ENCODE measurements at places on chromosomes 7 and 10.

- DNase-seq = no peak
Observed at GRCh38 chr7:131174855-131175254, 152.8 kb upstream of the MKLN1 start.

GRCh38 chr10:32956365-32957197 is 1.4 kb downstream of the ITGB1 start:
- DNase-seq = no peak

DNA sequence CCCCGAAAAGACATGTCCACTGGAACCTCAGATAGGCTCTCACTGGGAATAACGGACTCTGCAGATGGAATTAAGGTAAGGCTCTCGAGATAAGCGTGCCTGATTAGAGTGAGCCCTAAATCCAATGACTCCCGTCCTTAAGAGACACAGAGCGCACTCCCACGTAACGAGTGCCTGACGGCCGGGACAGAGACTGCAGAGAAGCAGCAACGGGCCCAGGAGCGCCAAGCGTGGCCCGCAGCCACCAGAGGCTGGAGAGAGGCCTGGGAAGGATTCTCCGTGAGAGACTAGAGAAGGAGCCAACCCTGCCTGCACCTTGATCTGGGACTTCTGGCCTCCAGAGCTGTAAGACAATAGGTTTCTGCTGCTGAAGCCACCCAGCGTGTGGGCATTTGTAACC is 20.0 kb upstream of the TNRC18 start:
- no peak for DNase-seq

GRCh38 chr10:20984662-20985061 is 87.6 kb upstream of the NEBL start:
- no peak for DNase-seq

- DNase-seq = no peak
Observed at GRCh38 chr10:91462423-91462822, 52.3 kb downstream of the HECTD2 start.

DNA sequence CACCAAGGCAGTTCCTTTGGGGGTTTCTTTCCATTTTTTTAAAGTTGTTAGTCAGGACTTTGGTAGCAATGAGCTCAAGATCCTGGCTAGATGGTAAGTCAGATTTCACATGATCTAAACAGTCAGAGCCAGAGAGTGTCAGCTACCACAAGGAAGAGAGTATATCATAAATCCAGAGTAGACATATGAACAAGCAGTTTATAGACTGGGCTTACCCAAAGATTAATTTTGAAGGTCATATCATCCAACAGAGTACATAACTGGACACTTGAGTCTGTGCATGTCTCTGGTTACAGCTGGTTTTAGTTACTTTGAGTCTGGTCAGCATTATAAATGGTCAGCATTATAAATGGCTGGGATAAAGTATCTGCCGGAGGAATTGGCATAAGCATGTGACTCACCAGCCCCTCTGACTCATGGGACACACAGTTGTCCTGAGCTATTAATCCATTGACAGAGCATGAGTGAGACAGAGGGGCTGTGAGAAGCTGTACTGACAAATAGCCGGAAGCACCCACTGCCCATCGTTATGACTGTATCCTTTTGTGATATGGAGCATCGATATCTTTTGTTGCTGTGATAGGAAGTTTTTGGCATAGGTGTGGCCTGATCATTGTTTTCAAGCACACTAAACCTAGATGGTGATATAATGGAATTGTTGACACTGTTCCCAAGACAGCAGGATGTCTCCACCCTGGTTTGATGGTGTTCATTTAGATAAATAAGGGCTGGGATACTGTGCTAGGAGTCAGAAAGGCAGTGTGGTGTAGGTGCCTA is 19.3 kb downstream of the PPP1R3C start:
- DNase-seq = no peak

DNA sequence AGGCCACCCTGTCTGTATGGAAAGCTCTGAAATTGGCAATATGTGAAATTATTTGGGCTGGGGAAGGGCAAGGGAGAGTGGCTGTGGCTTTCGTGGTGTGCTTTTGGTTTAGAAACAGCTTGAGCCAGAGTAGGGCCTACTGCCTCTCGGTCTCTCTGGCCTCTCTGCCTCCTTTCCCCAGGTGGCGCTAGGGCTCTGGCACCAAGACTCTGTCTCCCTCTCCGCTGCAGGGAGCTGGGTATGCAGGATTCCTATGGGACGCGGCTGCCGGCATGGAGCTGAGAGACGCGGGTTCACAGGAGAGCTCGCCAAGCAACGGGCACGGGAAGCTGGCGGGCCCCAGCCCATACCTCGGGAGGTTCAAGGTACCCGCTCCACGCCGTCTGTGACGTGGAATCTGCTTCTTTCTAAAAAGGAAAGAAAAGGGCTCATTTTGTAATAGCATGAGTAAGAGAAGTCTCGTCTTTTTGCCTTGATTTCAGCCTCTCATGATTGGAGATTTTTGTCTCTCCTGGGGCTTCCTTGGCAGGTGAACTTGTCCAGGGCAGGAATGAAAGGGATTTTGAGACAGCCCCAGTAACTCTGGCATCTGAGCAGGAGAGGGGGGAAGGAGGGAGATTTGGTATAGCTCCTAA is 105.1 kb upstream of the ANLN start:
- no peak for DNase-seq

DNA sequence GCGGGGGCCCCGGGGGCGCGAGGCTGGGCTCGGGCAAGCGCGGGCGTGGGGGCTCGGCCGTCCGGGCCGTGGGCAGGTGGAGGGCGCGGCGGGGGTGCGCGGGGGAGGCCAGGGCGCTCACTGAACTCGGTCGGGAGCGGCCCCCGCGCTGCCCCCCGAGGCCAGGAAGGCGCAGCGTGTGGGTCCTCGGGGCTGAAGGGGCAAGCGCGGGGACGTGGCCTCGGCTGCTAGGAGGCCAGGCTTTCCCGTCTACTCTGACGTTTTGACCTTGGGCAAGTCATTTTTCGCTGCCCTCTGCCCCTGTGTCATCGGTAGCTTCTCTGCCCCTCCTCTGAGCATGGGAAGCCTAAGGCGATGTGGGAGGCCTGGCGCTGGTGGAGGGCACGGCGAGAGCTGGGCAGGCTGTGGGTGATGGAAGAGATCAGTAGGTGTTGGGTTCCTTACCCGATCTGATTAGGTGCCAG is 441 bp downstream of the FBH1 start:
- DNase-seq = no peak

DNA sequence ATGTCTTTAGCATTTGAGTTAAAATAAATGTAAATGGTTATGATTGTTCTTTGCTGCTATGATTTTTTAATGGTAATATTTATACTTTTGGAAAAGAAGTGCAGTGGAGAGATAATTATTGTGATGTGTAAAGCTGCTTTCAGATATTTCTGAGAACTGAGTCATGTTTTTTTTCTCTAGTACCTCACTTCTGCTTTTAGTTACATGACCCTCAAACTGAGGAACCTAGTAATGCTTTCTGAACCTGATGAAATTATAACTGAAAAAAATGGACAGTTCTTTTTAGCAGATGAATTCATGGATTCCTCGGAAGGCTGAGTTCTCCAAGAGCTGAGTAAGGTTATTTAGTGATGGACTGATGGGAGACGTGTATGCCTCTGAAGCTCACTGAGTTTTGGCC is 167.8 kb downstream of the CDCA7L start:
- DNase-seq = no peak

DNA sequence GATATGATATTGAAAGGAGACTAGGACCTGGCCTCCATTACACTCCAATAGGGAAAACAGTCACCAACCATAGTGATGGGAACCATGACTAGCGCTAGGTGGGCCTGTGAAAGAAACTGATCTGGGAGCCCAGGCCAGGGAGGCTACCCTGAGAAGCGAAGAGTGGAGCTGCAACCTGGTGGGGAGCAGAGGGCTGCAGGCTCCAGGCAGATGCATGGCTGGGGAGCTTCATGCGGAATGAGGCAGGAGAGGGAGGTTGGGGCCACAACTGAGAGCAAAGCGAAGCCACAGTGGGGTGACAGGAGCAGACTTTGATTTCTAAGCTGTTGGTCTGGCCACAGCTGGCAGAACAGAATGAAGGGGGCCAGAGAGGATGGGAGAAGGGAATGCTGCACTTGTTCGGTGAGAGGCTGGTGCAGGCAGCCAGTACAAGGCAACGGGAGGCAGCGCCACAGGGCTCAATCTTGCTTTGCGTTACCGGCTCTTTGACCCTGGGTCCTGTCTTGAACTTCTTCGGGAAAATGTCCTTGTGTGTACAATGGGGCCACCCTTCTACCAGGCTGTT is 88.4 kb downstream of the TACC2 start:
- no peak for DNase-seq

GRCh38 chr7:43569424-43569823 is 13.5 kb upstream of the STK17A start:
- no peak for DNase-seq

DNA sequence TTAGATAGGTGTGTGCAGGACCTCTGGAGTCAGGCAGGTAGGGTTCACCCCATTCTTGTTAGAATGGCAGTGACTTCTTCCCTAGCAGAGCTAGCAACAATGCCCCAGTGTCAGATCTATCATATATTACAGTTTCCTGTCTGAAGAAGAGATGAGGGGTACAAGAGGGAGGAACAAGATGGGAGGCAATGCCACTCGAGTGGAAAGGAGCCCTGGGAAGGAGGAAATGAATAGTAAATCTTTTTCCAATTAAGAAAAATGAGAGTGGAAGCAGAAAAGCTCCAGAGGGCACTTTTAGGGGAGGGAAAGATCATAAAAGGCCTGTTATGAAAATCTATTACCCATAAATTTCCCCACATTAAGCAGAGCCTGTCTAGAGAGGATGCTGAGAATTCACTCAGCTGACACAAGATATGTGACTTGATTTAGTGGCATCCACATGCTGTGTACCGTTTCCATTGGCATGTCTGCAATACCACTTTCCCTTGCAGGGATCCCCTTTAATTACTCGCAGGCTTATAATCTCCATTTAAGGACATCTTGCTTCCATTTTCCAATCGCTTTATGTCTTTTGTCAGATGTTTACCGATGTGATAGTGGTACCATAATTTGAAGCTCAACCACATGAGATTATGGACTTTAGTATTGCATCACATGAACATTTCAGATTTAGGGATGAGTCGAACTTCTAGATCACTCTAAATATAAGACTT is 70.0 kb upstream of the AGBL3 start:
- DNase-seq = no peak

DNA sequence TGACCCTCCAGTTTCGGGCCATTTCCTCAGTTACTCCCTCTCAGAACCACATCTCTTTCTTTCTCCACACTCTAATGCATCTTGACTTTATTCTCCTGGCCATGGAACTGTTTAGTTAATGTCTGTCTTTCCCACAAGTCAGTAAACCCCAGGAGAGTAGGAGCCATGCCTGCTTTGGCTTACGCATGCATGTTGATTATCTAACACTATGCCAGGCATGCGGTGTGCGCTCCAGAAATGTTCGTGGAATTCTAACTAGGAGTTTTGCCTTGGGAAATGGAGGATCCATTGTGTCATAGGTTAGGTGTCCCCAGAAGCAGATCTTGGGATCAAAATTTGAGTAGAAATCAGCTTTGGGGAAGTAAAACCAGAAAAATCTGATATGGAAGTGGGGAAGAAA is 308.9 kb downstream of the GRID1 start:
- no peak for DNase-seq

DNA sequence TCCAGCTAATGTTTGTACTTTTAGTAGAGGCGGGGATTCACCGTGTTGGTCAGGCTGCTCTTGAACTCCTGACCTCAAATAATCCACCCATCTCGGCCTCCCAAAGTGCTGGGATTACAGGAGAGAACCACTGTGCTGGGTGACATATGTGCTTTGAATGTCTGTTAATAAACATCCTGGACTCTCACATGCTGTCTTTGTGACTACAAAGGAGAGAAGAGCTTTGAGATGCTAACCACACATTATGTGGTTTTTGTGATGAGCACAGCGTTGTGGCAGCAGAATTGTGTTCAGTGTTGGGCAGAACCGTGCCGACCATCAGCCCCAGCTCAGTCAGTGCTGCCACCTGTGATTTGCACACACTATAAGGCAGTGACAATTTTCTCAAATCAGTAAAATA is 500.1 kb upstream of the KLF6 start:
- DNase-seq = no peak

GRCh38 chr10:9342885-9343570 is 1288.5 kb downstream of the GATA3 start:
- no peak for DNase-seq
